AML-193 (cell line): ENCODE measurements at places on chromosomes 2 and 18.

- DNase-seq: no peak
These were observed 245.4 kb downstream of the ATAD2B start for GRCh38 chr2:23681356-23682140.

GRCh38 chr2:143954186-143954585 lies 565.7 kb downstream of the ZEB2 start:
- no peak for DNase-seq

- no peak for DNase-seq
These were observed 24.1 kb downstream of the ODC1 start for GRCh38 chr2:10424051-10424450.

DNA sequence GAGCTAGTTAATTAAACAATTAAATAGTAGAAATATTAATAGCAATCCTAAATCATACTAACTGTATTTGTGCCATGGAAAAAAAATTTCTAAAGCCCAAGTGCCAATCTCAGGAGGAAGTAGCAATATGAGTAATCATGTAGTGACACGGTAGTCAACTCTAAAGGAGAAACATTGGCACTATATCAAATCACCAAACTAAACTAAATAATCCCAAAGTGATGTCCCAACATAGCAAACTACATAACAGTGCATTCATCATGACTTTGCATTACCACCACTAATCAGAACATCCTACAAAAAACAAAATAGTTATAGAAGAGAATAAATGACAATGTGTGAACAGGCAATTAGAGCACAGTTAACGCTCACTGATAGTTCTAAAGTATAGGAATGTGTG lies 195.1 kb downstream of the EXOC6B start:
- DNase-seq: no peak

DNA sequence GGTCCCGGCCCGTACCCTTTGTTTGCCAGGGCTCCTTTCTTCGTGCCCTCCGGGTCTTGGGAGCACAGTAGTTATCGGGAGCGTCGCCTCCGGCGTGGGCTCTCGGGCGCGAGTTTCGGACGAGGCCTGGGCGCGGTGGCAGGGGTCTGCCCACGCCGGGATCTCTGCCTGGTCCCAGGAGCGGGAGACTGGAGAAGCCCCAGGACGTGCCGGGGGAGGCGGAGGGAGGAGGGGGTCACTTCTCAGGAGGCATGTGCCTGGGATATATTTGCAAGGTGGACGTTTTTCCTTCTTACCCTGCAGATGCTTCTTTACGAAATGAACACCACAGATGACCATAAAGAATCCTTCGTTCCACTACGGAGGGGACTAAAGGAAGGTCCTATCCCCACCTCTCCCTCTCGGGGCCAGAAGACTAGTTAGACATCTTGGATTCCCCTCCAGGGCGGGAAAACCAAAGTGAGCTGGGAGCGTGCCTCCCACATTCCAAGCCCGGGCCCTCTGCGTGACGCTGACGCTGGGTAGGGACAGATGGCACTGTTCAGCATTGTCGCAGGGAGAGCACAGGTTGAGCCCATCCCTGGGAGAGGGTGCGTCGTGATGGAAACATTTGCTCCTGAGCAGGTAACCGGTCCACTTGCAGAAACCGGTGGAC lies 483 bp upstream of the FHL2 start:
- no peak for DNase-seq

GRCh38 chr2:181846399-181847197 lies 44.9 kb upstream of the ITPRID2 start:
- DNase-seq: peak; percentile 71

DNA sequence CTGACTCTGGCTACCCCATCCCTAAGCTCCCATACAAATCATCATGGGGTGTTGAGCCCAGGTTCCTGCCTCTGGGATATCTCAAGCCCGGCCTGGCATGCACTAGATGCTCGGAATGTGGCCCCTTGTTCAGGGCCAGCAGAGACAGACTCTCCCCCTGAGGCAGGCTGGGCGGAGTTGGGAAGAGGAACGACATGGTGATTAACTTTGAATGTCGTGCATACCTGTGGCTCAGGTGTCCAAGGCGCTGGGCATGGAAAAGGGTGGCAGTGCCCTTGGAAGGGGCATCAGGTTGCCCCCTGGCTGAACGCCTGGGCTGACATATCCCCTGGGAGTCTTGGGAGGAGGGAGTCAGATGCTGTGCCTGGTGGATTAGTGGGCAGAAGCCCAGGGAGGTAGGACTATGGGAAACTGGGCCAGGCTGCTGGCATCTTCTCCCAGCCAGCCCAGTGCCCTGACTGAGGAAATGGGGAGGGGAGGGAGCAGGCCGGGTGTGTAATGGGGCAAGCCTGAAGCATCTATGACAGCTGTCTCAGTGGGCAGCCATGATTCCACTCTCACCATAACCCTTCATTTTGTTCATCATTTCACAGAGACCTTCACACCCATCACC lies 57.8 kb upstream of the OTOF start:
- no peak for DNase-seq

- DNase-seq: no peak
These were observed 71.4 kb downstream of the OLA1 start for GRCh38 chr2:174176898-174177297.

DNA sequence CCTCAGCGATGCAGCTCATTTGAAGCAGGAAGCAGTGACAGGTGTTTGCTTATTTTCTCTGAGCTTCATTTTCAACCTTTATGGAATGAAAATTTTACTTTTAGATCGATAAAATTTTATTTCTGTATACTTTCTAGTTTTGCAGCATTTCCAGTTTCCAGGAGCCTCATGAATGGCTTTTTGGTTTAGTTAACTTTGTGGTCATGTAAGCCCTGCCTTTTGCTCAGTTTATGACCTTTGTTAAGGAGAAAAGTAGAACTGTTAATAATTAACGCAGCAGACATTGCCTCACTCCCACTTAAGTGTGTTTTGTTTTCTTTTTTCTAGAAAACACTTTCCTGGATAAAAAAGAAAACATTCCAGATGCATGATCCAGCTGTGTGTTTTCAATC lies 4.4 kb upstream of the FARP2 start:
- no peak for DNase-seq

- no peak for DNase-seq
These were observed 520.8 kb downstream of the RNF144A start for GRCh38 chr2:7437716-7438632.

GRCh38 chr2:211449819-211450218 lies 893.4 kb downstream of the CPS1 start:
- DNase-seq: no peak

- no peak for DNase-seq
These were observed 43.2 kb upstream of the UBE2F start for GRCh38 chr2:237923481-237924163.

DNA sequence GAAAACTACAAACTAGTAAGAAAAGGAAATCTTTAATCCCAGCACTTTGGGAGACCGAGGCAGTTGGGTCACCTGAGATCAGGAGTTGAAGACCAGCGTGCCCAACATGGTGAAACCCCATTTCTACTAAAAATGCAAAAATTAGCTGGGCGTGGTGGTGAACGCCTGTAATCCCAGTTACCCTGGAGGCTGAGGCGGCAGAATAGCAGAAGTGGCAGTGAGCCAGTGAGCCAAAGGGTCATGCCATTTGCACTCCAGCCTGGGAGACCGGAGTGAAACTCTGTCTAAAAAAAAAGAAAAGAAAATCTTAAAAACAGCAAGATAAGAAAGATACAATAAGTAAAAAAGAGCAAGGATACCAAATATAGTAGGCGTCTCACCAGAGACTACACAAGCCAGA lies 502.9 kb upstream of the ID2 start:
- DNase-seq: no peak
